ENCODE measurements at places on chromosomes 11 and 22.

- peak; percentile 52 for DNase-seq
These were observed 168.8 kb downstream of the RCN1 start for GRCh38 chr11:32259641-32260081.

DNA sequence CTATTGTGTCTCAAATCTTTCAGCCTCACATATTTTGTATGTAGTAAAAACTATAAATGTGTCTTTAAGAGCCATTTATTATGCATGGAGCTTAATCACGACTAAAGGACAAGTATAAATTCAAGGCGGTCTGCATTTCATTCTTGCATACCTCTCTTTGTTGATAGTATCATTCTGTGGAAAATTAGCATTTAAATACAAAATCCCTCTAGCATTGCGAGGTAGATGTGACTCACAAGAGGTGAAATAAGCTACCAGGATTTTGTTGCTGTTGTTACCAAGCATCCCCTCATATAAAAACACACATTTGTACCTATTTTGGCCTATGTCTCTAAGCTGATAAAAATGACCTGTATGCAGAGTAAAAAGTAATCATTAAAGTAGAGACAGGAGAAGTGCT, 537.4 kb upstream of the LUZP2 start:
- no peak for DNase-seq

DNA sequence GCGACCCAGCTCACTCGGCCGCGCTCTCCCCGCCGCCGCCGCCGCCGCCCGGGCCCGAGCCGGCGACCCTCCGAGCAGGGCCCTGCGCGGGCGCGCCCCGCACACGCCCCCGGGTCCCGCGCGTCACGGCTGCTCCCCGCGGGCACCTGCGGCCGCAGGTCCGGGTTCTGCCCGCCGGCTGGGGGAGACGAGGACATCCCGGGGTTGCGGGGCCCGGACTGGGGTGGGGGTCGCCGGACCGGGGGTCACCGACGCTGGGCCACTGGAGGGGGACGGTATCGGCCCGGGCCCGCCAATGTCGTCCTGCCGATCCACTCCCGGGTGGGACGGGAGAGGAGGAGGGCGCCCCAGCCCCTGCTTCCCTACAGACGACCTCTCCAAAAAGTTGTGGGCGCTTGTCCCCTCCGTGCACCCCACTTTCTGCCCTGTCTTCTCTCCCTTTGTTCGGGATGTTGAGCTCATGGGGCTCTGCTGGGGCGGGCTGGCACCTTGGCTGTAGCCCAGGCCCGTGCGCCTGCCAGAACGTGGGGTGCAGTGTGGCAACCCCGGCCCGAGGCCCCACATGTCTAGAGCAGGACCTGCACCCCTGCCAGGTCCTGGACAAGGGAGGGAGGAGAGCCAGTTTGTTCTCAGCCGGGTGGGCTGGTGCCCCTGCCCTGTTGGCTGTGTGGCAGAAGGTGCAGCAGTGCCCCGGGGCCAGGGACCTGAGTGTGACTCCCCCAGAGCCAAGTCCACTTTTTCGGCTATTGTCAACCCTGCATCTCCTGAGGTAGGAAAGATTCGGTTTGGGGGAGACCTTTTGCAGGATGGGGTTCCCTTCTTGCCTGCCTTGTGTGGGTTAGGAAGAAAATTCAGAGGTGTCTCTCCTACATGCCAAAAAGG, 40.2 kb upstream of the CELSR1 start:
- DNase-seq, result no peak

DNA sequence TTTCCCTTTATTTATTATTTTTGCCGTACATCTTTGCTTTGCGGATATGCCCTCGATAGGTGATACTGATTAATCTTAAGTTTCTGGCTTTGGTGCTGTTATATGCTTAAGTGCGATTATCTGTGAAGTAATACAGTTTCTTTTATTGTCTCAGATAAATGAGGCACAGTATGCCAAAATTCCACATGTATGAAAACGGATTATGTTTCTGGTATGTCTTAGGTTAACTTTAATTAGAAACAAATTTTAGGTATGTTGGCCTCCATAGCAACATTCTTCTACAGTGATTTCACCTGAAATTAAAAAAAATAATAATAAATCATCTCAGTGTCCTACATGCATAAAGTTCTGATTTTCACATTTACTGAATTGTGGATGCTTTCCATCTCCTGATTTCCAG, 119.2 kb downstream of the ARHGAP42 start:
- DNase-seq, result no peak

DNA sequence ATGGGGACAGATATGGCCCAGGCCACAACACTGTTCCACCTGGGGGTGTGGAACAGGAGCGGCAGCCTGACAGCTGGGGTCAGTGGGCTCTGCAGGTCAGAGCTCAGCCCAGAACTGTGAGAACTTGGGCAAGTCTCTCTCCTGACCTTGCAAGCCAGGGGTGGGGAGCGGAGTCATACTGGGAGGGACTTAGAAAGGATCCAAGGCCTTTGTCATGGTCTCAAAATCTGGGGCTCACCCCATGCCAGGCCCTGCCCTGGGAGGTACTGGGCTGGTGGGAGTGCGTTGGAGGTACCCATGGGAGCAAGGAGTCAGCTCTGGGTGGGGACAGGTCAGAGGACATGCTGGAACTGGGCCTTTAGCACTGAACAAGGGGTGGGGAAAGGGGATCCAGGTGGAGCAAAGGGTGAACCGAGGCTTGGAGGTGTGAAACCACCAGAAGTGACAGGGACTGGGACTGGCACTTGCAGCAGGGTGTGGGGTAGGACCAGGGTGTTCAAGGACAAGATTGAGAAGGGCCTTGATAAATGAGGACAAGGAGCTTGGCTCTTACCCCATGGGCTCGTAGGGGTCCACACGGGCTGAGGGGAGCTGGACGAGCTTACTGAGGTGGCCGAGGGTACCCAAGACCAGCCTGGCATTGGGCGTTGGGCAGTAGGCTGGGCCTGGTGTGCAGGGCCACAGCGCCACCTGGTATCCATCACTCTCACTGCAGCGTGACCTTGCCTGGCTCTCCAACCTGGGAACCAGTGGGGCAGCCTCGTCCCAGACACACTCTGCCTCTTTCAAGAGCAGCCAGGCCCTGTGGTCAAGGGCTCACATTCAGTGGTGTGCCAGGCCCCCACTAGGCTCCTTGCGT, 7.4 kb upstream of the PMM1 start:
- peak; percentile 77 for DNase-seq

DNA sequence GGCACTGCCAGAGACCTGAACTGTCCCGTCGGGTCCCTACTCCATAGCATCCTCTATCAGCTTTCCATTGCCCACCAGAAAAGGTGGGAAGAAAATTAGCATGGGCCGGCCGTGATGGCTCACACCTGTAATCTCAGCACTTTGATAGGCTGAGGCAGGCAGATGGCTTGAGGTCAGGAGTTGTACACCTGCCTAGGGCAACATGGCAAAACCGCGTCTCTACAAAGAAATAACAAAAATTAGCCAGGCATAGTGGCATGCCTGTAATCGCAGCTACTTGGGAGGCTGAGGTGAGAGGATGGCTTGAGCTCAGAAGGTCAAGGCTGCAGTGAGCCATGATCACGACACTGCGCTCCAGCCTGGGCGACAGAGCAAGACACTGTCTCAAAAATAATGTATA, 3.5 kb downstream of the SLC25A18 start:
- DNase-seq, result no peak

DNA sequence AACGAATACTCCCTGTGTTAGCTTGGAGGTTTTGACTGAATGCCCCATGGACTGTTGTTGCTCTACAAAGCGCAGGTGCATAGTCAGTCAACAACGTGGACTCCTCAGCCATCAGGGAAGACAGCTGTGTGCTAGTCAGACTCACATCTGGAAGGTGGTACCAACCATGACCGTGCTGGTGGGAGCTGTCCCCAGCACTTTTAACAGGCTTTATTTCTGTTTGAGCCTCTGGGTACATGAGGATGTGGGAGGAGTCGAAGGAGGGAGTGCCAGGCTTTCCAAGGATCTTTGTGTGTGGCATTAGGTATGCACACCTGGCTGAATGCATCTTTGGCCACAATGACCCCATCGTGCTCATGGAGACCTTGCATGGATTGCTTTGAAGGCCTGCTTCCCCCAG, 6.6 kb downstream of the RASSF10 start:
- no peak for DNase-seq

- DNase-seq, result no peak
These were observed 139.3 kb downstream of the MYO18B start for GRCh38 chr22:25881210-25881755.

GRCh38 chr22:49042066-49042465, 785.6 kb downstream of the BRD1 start:
- no peak for DNase-seq

DNA sequence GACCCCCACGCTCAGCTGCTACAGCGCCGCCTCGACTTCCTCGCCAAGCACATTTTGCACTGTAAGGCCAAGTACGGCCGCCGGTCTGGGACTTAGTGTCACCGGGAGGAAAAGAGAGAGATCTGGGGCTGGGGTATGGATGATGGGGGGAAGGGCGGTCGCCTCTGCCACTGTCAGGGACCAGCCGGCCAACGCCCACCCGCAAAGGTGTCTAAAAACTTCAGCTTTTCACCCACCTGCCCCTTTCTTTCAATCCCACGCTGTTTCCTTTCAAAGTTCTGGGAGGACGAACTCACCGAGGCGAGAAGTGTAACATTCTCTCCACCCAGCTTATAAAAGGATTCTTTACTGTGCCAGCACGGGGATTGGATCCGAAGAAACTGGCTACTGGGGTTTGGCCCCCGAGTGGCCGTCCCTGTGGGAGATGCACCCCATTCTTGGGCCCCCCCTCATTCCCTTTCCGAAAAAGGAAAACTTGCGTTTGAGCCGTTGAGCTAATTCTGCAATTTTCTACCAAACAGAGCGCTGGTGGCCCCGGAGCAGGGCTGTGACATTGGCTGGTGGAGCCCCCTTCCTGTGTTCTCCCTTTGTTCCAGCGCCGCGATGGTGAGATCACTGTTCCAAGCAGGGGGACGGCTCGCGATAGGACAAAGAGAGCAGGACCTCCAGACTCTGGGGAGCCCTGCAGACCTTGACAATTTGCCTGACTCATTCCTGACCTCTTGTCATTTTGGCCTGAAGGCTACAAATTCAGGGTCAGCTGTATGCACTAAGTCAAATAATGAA, 1.8 kb downstream of the FJX1 start:
- DNase-seq, result peak; percentile 40

DNA sequence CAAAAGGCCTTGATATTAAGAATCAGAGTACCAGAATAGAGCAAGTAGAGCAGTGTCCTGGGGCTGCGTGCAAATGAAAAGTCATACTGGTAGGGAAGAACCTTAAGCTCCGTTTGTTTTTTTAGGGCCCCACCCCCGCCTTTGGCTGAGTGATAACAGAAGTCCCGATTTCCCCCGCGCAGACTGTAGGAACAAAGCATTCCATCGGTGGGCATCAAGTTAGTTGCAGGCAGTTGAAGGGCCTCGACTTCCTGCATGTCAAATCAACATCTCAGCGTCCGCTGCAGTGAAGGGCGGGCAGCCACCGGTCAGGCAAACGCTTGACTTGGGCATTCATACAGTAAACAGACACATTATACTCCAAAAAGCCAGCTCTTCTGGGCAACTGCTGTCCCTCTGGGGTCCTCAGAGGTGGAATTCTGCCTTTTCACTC, 11.7 kb downstream of the LRP4 start:
- DNase-seq, result peak; percentile 25

GRCh38 chr11:116772443-116773202, at the start of gene BUD13:
TSS of gene BUD13 (minus strand) at chr11:116772987. CDS start at chr11:116772964, 23 bp downstream.
- DNase-seq, result peak; percentile 96

GRCh38 chr11:123704341-123704740, 37.1 kb downstream of the ZNF202 start:
- no peak for DNase-seq

- DNase-seq, result no peak
These were observed 233.4 kb downstream of the ST3GAL4 start for GRCh38 chr11:126588630-126589491.

DNA sequence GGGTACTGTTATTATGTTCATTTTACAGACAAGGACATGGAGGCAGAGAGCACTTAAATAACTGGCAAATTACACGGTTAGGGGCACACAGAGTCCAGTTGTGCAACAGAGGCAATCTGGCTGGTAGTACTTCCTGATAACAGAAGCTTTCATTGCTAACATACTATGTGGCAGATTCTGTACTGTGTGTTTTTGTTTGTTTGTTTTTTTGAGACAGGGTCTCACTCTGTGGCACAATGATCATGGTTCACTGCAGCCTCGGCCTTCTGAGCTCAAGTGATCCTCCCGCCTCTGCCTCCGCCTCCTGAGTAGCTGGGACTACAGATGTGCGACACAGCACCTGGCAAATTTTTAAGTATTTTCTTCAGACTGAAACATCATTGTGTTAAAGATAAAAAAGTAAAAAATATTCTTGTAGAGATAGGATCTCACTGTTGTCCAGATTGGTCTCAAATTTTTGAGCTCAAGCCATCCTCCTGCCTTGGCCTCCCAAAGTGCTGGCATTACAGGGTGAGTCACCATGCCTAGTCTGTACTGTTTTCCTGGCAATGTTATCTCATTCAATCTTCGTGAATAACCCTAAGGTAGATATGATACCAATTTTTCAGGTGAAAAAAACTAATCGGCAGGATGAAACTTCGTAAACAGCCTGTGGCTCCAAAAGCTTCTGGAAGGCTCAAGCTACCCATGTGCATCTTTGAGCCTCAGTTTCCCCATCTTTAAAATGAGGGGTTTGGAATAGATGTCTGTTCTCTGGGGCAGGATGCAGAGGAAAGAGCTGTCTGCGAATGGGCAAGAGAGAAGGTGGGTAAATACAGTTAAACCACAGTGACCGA, 921 bp upstream of the NUCB2 start:
- peak; percentile 77 for DNase-seq

DNA sequence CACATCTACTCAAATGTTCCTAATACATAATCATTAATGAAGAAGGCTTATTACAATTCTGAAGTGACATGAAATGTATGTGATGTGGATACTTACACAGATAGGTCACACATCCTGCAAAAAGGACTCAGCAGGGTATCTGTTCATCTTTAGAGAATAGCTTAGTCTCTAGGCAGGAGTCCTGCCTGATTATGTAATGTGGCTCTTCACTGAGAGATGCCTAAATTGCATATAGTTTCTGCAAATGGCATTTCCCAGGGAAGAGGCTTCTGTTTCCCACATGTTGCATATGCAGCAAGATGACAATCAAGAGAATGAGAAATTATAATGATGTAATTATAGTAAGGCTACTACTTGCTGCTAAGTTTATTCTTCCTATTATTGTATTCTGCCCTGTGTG, 58.8 kb upstream of the SLC36A4 start:
- no peak for DNase-seq

- peak; percentile 58 for DNase-seq
These were observed 940.4 kb downstream of the DLG2 start for GRCh38 chr11:84686716-84687115.

DNA sequence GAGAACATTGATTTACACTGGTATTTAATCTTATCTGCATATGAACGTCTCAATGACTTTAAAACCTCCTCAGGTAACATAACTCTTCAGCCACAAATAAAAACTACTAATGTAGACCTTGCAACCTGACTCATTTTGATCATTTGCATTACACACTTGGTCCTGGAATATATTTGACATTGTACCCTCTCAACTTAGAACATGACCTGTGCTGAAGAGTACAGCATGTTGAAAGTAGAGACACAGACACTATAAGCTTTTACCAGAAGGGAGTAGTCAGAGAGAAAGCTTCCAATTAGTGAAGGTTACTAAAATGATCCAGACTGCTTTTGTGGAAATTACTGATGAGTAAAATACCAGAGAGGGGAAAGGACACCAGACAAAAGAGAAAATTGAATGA, 390.6 kb upstream of the ANO3 start:
- no peak for DNase-seq
